ENCODE measurements at places on chromosomes 16 and 17.

- DNase-seq: no peak
These were observed 18.9 kb downstream of the CA4 start for GRCh38 chr17:60168654-60169053.

DNA sequence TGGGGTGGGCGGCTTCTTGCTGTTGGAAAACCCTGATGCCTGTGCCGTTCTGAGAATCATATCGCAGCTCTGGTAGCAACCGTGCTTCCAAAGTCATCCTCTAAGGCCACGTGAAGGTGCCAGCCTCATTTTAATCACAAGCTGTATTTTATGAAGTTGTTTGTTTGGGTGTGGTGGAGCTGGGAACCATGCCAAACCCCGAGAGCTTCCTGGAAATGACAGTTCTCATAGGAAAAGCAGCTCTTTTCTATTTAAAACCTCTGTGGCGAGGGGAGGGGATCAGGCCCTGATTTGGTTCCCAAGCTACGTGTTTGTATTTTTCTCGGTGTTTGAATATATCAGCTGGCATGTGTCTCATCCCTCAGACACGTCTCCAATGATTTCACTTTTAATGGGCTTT, 21.7 kb downstream of the KNOP1 start:
- DNase-seq: no peak

- DNase-seq: no peak
These were observed 22.8 kb downstream of the FAM117A start for GRCh38 chr17:49741009-49741691.

GRCh38 chr16:10622036-10622921, 41.9 kb upstream of the EMP2 start:
- DNase-seq: no peak

- DNase-seq: no peak
These were observed 14.3 kb downstream of the CMTM4 start for GRCh38 chr16:66682271-66682670.

DNA sequence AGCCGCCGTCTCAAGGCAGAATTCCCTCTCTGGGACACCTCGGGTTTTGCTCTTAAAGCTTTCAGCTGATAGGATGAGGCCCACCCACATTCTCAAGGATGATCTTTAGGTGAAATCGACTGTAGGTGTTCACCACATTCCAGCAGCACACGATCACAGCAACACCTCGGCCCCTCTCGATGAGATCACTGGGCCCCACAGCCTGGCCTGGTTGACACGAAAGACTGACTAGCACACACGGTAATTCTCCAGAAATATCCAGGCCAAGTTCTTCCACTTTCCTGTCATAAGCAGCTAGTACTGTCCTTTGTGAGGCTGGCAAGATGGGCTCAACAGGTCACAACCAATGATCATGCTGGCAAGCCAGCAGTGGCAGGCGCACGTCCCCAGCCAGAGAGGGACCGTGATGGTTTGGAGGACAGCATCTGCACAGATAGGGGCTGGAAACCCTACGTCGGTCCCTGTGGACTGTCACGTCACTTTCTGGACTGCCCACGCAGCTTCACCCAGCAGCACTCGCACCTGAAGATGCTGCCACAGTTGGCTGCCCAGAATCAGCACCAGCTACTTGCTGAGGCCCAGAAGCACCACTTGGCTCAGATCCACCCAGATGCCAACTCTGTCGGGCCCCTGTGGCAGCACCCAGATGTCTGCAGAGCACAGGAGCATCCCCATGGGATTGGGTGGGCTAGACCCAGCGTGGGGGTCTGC, 17.4 kb downstream of the TMC6 start:
- no peak for DNase-seq

Data from germinal center (tissue), 1 donor.